ENCODE measurements at places on chromosomes 16 and 17. TPM values are rescaled to one million over a fixed set of nuclear protein-coding genes. Genes with fewer than 3 reads are reported as not detected.
A peak's percentile ranks its signal among the peaks of the same experiment; 100 is the strongest.

- no peak for DNase-seq
- no peaks in the 10 kb centered on the region for H3K27me3 ChIP-seq
- no peaks in the 10 kb centered on the region for H3K36me3 ChIP-seq
- no peaks in the 10 kb centered on the region for H3K4me1 ChIP-seq
- H3K27ac ChIP-seq = no peak overlapping the region
Observed at GRCh38 chr17:73824321-73824720, 180.1 kb upstream of the SDK2 start.

DNA sequence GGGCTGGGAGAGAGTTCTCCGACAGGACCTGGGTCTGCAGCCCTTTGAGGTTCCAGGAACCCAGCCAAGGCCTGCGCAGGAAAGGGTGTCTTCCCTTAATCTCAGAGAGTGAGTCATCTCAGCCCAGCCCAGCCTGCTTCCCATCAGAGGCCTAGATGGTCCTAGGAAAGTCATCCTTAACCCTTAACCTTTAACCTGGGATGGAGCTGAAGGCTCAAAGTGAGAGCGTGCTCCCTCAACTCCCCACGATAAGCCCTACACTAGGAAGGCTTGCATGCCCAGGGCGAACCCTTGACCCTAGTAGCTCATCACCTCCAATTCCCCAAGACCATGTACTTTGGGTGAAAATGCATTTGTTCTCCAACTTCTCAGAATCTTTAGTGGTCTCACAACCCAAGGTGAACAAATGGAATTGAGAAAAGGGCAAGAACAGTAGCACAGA is 4.8 kb upstream of the ATXN7L3 start:
- no peaks in the 10 kb centered on the region for H3K27me3 ChIP-seq
- peaks cover 9% of the 10 kb centered on the region for H3K36me3 ChIP-seq
- no peak overlapping the region for H3K4me3 ChIP-seq

DNA sequence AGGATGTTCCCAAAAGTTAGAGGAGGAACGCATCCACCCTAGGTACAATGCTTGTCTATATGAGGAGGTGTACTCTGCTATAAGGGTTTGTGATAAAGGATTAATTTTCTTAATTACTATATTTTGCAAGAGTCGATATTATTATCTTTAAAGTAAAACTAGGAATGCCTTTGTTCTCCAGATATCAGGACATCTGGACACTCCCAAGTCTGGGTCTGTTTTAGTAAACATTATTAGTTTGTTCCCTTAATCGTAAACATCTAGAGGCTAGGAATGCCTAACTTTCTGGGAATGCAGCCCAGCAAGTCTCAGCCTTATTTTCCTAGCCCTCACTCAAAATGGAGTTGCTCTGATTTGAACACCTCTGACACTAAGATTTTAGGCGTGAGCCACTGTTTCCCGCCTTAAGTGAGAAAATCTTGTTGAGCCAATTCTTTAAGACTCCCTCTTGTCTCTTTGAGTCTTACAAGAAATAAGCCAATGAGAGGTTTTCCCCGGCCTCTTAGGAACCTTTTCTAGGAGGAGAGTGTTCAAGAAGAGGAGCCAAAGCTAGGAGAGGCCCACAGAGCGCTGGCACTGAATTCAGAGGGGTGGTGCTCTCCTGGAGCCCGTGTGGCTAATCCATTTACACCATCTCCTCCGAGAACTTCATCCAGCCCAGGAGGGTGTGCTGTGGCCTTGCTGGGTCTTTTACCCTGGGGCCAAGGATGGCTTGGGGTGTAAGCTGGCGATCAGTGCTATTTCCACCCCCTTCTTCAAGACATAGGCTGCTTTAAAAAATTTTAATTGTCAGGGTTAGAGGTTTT is 40.9 kb downstream of the SMARCE1 start:
- no peaks in the 10 kb centered on the region for H3K36me3 ChIP-seq
- peaks cover 12% of the 10 kb centered on the region for H3K27me3 ChIP-seq
- DNase-seq = no peak
- no peak overlapping the region for H3K27ac ChIP-seq
- no peaks in the 10 kb centered on the region for H3K4me1 ChIP-seq

GRCh38 chr16:31678649-31679325 is 151.1 kb downstream of the AHSP start:
- no peak overlapping the region for H3K4me3 ChIP-seq
- no peaks in the 10 kb centered on the region for H3K4me1 ChIP-seq
- no peak overlapping the region for H3K27ac ChIP-seq
- H3K27me3 ChIP-seq = no peaks in the 10 kb centered on the region
- no peaks in the 10 kb centered on the region for H3K36me3 ChIP-seq

DNA sequence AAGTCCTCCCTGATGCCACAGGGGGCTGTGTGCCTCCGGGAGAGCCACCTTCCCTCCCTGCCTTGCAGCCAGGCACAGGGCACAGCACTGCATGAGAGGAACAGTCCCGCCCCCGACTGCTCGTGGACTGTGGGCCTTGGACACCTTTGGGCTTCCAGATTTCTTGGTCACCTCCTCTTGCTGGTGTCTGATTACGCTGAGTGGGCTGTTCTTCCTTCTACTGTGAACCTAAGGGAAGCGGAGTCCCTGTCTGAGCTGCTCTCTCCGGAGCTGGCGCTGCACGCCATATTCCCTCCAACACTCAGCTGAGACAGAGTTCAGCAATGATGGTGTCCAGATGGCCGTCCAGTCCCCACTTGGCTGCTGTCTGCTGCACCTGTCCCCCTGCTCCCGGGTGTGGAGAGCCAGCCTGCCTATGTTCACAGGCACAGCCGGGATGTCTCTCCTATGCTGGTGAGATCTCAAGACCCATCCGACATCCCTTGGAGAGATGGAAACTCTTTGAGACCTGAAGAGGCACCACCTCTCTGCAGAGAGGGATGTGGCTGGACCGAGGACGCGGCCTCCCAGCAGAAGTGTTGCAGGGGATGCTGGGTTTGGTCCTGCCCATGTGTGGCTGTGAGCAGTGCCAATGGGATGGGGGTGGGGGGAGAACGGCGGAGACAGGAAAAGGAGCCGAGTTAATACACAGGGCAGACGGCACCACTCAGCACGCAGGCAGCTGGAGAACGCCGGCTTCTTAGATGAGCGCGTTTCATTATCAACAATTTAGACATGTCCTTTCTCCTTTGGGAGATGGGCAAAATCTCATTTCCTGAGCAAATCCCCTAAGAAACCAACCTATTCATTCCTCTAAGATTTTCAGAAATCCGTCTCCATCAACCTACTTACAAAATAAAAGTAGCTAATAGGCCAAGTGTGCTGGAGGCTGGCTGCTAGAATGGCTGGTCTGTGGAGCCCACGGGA is 171.9 kb downstream of the ENGASE start:
- no peak for DNase-seq
- no peaks in the 10 kb centered on the region for H3K36me3 ChIP-seq
- no peak overlapping the region for H3K27ac ChIP-seq
- H3K4me3 ChIP-seq = no peak overlapping the region

DNA sequence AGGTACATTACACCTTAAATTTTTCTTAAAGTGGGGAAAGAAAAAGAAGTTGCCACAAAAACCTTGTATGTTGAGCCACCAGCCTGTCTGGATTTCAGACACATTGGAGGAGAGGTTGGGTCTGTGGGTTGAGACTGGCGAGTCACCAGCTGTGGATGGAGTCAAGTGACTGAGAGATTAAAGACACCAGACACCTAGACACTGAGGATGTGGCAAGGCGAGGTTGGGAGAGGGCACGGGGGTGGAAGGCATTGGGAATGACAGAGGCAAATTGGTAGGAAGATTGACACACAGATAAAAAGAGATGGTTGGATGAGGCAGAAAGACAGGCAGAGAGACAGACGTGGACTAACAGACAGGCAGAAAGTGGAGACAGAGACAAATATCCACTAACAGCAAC is 49.6 kb downstream of the KCNJ12 start:
- peaks cover 3% of the 10 kb centered on the region for H3K4me1 ChIP-seq
- H3K27ac ChIP-seq = no peak overlapping the region
- DNase-seq = no peak
- H3K27me3 ChIP-seq = no peaks in the 10 kb centered on the region
- H3K4me3 ChIP-seq = no peak overlapping the region

GRCh38 chr16:49630783-49631182 is 225.1 kb downstream of the ZNF423 start:
- DNase-seq = no peak
- no peaks in the 10 kb centered on the region for H3K4me1 ChIP-seq
- no peaks in the 10 kb centered on the region for H3K27me3 ChIP-seq
- H3K4me3 ChIP-seq = no peak overlapping the region
- H3K36me3 ChIP-seq = no peaks in the 10 kb centered on the region
- H3K27ac ChIP-seq = no peak overlapping the region

GRCh38 chr16:53920988-53921387 is 217.0 kb downstream of the FTO start:
- no peaks in the 10 kb centered on the region for H3K36me3 ChIP-seq
- no peak overlapping the region for H3K27ac ChIP-seq
- no peak for DNase-seq

DNA sequence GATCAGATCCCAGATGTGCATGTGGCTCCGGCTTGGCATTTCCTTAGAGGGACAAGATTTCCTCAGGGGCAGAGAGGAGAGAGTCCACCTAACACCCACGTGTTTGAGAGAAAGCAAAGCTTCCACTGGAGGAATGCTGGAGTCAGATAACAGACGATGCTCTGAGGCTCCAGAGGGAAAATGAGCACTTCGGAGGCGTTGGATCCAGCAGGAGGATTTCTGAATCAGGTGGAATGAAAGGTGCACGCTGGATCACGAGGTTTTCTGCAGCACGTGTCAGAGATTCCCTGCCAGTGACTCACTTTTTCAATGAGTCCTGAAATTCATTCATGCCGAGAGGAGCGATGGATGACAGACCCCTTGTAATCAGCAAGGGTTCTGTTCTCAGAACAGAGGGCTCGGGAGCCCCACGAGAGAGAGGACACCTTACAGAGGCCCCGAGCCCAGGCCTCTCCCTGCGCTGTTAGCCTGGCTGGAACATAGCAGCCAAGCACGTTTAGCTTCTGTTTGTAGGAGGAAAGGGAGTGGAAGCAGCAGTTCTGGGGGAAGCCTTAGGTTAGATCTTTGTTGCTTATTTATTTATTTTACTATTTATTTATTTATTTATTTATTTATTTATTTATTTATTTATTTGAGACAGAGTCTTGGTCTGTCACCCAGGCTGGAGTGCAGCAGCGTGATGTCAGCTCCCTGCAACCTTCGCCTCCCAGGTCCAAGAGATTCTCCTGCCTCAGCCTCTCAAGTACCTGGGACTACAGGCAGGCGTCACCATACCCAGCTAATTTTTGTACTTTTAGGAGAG is 49.3 kb upstream of the JPH3 start:
- H3K27me3 ChIP-seq = peaks cover 22% of the 10 kb centered on the region
- peaks cover 6% of the 10 kb centered on the region for H3K4me1 ChIP-seq
- H3K36me3 ChIP-seq = no peaks in the 10 kb centered on the region
- peak; percentile 25 for DNase-seq
- H3K27ac ChIP-seq = no peak overlapping the region

- H3K36me3 ChIP-seq = no peaks in the 10 kb centered on the region
- H3K4me1 ChIP-seq = peaks cover 20% of the 10 kb centered on the region
- no peak overlapping the region for H3K4me3 ChIP-seq
- H3K27ac ChIP-seq = no peak overlapping the region
Observed at GRCh38 chr17:16521070-16521727, 29.2 kb upstream of the LRRC75A start.

GRCh38 chr17:34665819-34666763 is 86.7 kb downstream of the TMEM132E start:
- no peaks in the 10 kb centered on the region for H3K36me3 ChIP-seq
- no peaks in the 10 kb centered on the region for H3K4me1 ChIP-seq
- no peak for DNase-seq
- no peak overlapping the region for H3K27ac ChIP-seq

Gene LAT
- total RNA-seq = 3.3 TPM

Gene GRAP
- total RNA-seq = 0.38 TPM

Gene KLHL10
- total RNA-seq = not detected

Gene CRHR1
- 0.38 TPM for total RNA-seq

Gene PLD6
- total RNA-seq = 0.64 TPM

Gene RPTOR
- total RNA-seq = 33.1 TPM

Gene NATD1
- total RNA-seq = 7.9 TPM
